ENCODE measurements at places on chromosomes 2 and 18.

GRCh38 chr18:79123948-79124347 lies 54.8 kb downstream of the ATP9B start:
- no peak for DNase-seq

DNA sequence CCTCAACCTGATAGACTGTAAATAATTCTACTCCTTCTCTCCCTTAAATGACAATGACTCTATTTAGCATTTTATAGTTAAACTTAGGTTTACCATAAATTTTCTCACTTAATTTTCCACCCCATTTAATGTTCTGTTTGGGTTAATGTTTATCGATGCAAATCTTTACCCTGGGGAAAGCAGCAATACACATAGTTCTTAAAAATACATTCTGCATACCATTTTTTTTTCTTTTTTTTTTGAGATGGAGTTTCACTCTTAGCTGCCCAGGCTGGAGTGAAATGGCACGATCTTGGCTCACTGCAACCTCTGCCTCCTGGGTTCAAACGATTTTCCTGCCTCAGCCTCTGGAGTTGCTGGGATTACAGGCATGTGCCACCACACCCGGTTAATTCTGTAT lies 14.0 kb downstream of the STAM2 start:
- DNase-seq, result no peak

GRCh38 chr2:46849046-46849715 lies 66.4 kb downstream of the MCFD2 start:
- DNase-seq, result no peak

DNA sequence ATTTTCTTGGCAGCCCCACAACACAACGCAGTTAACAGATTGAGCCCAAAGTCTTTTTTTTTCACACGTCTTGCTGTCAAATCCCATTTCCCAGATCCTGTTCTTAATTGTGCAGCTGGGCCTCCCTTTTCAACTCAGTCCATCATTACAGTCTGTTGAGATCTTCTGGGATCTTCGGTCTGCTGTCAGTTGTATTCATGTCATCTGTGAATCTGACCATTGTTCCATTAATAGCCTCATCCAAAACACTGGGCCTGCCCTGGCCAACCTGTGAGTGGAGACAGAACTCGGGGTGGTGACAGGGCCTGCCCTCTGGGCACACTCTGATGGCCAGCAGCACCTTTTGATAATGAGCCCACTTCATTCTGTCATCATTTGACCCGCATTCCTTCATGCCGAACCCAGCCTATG lies 39.7 kb upstream of the SEMA4C start:
- no peak for DNase-seq

DNA sequence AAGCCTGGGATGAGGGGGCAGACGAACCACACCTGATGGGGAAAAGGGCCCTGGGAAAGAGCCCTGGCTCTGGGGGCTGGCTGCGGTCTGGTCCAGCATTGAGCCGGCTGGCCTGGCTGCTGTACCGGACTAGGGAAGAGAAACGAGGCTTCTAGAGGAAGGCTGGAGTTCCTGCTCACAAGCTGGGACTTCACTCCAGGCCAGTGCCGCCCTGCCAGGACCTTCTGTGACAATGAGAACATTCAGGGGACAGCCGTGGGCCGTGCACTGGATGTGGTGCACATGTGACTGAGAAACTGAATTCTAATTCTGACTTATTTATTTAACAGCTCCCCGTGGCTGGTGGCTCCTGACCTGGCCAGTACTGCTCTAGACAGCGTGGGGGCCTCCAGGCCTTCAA lies 269.3 kb downstream of the HDAC4 start:
- no peak for DNase-seq

- DNase-seq, result no peak
Measured at GRCh38 chr2:67702284-67702683, 305.2 kb downstream of the ETAA1 start.

- DNase-seq, result no peak
Measured at GRCh38 chr2:128775217-128775913, 456.7 kb upstream of the HS6ST1 start.

GRCh38 chr2:40279001-40279400 lies 172.9 kb downstream of the SLC8A1 start:
- no peak for DNase-seq

DNA sequence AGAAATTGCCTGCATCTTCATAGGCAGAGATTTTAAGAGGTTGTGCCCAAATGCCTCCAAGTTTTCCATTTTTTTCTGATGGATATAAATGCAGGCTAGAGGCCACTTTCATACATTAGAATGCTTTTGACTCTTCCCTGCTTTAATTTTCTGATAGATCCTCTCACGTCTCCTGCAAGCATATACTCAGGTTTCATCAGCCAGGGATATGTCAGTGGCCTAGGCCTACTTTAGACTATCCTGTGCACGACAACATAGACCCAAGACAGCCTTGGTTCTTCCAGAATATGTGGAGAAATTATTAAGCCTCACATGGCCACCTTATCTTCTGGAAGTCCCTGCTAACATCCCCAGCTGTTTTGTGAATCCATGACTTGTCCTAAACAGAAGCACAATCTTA lies 415.9 kb downstream of the TDRD15 start:
- no peak for DNase-seq

- DNase-seq, result no peak
Measured at GRCh38 chr2:128258218-128258617, 60.5 kb downstream of the HS6ST1 start.

Measured in stimulated activated CD4-positive, alpha-beta T cell treated with anti-CD3 and anti-CD28 coated beads, Interleukin-12 subunit alpha, Interleukin-12 subunit beta, amount 100 ng/mL, for 4 hours (primary cell).